ENCODE measurements at places on chromosomes 1 and 21.

DNA sequence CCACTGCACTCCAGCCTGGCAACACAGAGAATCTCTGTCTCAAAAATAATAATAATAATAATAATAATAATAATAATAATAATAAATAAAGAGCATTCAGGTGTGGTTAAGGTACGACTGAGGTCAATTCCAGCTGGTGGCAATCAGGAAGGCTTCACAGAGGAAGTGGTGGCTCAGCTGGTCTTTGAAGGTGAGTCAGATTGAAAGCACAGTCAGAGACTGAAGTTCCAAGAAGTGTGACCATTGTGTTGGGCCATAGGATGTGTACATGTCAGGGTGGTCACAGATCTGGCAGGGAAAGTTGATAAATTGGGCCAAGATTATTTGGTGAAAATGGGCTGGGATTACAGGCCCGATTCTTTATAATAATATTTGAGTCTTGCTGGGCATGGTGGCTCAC is 31.0 kb upstream of the MED18 start:
- no peak for DNase-seq

DNA sequence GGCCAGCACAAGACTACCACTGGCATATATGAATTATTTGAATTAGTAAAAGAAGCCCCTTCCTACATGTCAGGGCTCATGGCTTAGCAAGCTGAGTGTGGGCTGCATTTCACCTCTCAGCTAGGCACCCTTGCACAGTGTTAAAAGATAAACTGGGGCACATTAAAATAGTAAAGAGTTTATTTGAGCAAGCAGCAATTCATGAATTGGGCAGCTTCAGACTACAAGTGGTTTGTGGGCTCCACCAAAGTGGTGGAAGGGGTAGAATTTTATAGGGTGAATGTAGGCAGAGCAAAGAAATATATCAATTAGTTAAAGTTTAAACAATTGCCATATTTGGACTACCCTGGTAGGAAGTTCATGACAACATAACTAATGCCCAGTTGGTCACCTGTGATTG is 178.8 kb downstream of the PLPP3 start:
- DNase-seq: no peak

DNA sequence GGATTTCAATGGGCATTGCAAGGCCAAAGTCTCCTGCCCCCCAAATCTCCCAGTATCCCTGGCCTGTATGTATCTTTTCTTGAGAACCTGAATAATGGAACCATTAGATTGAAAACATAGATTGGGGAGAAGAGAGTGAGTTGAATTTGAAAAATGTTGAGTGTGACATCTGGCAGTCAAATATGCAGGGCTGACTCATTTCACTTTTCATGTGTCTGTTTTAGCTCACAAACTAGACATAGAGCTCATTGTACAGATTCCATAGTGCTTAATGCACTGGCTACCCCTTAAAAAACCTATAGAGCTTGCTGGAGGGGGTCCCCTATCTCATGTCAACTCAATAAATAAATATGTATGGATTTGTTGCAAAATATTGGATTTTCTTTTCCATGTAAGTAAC is 30.8 kb downstream of the DDR2 start:
- DNase-seq: no peak

DNA sequence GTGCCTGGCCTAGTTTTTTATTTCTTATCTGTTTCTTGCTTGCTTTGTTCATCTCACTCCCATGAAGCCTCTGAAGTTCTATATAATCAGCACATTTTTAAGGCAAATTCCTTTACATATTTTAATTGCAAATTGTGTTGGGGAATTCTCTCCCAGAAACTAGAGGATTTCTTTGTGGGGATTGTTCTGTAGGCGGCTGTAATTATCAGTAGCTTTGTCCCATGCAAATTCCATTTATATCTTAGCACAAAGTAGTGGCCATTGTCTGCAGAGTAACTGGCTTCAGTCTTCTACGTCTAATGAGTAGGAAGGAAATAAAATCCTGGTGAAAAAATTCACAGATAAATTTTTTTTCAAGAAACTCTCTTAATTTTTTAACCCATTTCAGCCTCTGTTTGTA is 35.7 kb downstream of the CLEC20A start:
- no peak for DNase-seq

DNA sequence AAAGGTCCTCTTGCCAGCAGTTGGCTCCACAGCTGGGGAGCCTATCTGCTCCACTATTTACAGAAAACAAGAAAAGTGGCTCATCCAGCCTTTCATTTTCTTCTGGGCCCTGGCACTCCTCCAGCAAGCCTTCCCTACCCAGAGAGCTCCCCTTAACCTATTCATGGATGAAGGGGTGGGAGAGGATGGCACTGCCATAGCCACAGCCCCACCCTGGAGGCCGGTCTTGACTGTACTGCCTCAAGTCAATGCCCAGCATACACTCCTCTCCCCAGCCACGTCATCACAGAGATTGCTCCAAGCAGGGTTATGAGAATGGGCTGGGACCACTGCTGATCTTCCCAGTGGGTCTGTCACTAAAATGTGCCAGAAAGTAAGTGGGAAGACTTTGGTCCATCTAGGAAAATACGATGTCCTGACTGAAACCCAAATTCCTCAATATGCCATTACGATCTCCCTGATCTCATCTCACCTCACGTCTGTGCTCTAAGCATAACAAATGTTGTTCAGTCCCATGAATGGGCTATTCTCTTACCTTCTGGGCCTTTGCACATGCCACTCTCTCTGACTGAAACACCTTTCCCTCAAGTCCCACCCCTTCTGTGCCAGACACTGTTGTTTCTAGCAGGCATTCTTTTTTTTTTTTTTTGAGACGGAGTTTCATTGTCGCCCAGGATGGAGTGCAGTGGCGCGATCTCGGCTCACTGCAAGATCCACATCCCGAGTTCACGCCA is 21.4 kb upstream of the PTAFR start:
- DNase-seq: no peak

Measured in AG04449 (cell line).